ENCODE measurements at places on chromosomes 11 and 22. TPM values are rescaled to one million over a fixed set of nuclear protein-coding genes. Genes with fewer than 3 reads are reported as not detected.

DNA sequence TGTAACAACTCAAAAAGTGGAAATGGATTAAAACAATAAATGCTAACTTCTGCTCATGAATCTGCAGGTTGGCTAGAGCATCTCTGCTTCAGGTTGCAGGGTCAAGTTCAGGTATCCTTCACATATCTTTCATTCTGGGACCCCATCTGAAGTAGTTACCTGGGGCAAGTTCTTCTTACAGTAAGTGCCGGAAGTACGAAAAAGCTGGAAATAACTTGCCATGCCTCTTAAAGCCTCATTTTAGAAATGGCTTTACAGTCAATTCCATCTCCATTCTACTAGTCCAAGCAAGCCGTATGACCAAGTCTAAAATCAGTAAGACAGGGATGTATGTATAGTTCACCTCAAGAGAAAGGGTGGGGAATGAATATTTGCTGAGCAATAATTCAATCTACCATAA is 93.7 kb downstream of the FCHSD2 start:
- H3K4me3 ChIP-seq, result no peak overlapping the region
- no peaks in the 10 kb centered on the region for H3K4me1 ChIP-seq
- no peak for DNase-seq
- no peaks in the 10 kb centered on the region for H3K36me3 ChIP-seq

Gene GGT1
- 20.1 TPM for total RNA-seq

- H3K4me1 ChIP-seq, result no peaks in the 10 kb centered on the region
- no peak overlapping the region for H3K27ac ChIP-seq
- H3K4me3 ChIP-seq, result no peak overlapping the region
- DNase-seq, result no peak
- peaks cover 6% of the 10 kb centered on the region for H3K27me3 ChIP-seq
- H3K36me3 ChIP-seq, result no peaks in the 10 kb centered on the region
These were observed 182.0 kb downstream of the CHST1 start for GRCh38 chr11:45483416-45483815.

DNA sequence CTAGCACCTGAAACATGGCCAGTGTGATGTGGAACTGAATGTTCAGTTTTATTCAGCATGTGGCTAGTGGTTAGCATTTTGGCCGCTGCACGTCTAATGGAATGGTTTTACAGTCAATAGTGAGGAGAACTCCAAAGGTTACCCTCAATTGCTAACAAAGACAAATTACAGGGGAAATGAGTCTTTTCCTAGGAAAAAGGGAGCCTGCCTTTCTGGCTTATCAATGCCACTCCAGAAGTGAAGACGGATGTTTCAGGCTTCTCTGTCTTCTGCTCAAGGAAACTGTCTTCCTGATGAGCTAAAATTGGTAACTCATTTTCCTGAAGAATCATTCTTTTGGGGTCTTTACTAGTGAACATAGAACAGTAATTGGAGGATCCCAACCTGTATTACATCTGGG is 84.3 kb upstream of the CRTAM start:
- no peaks in the 10 kb centered on the region for H3K36me3 ChIP-seq
- H3K4me1 ChIP-seq, result peaks cover 46% of the 10 kb centered on the region
- H3K4me3 ChIP-seq, result no peak overlapping the region
- no peaks in the 10 kb centered on the region for H3K27me3 ChIP-seq
- DNase-seq, result no peak
- H3K27ac ChIP-seq, result no peak overlapping the region

- H3K4me3 ChIP-seq, result no peak overlapping the region
- DNase-seq, result no peak
- H3K27ac ChIP-seq, result no peak overlapping the region
These were observed 71.8 kb downstream of the PIWIL4 start for GRCh38 chr11:94638902-94639373.

GRCh38 chr22:45336971-45337431 is 27.3 kb downstream of the FAM118A start:
- H3K27me3 ChIP-seq, result no peaks in the 10 kb centered on the region
- peaks cover 85% of the 10 kb centered on the region for H3K36me3 ChIP-seq
- peaks cover 23% of the 10 kb centered on the region for H3K4me1 ChIP-seq
- no peak for DNase-seq
- H3K4me3 ChIP-seq, result no peak overlapping the region

GRCh38 chr11:43941257-43941994 is 1.0 kb upstream of the C11orf96 start:
- DNase-seq, result no peak
- H3K36me3 ChIP-seq, result no peaks in the 10 kb centered on the region
- H3K4me1 ChIP-seq, result peaks cover 22% of the 10 kb centered on the region
- peak overlapping the region; percentile 41 for H3K4me3 ChIP-seq
- peaks cover 40% of the 10 kb centered on the region for H3K27me3 ChIP-seq

GRCh38 chr11:92758241-92758780 is 211.1 kb upstream of the MTNR1B start:
- H3K4me1 ChIP-seq, result no peaks in the 10 kb centered on the region
- H3K27ac ChIP-seq, result no peak overlapping the region
- H3K36me3 ChIP-seq, result no peaks in the 10 kb centered on the region
- H3K27me3 ChIP-seq, result no peaks in the 10 kb centered on the region

Gene YPEL4
- total RNA-seq, result 5.6 TPM

- H3K4me1 ChIP-seq, result peaks cover 26% of the 10 kb centered on the region
- peaks cover 21% of the 10 kb centered on the region for H3K36me3 ChIP-seq
- H3K4me3 ChIP-seq, result peak overlapping the region; percentile 79
- peak overlapping the region; percentile 74 for H3K27ac ChIP-seq
These were observed 761 bp downstream of the HMBS start for GRCh38 chr11:119085437-119085847.

Gene GLB1L2
- total RNA-seq, result 0.63 TPM

DNA sequence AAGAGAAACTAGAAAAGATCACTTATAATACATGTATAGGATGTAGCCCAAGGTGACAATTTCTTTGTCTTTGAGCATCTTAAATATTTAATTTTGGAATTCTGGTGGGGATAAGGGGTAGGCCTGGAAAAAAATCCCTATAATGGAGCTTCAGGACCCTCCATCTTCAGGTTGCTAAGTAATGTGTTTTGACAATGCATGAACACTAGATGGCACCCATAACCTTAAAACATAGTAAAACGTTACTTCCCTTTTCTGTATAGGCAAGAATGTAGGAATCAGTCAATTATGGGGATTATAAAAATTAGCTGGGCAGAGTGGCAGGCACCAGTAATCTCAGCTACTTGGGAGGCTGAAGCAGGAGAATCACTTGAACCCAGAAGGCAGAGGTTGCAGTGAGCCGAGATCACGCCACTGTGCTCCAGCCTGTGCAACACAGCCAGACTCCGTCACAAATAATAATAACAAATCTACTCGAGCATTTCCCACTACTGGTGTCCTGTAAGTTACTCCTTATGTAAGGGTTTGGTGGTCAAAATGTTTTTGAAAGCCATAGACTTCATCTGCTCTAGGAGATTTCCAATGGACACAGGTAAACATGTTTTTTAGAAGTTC is 541.9 kb upstream of the CCDC90B start:
- no peak overlapping the region for H3K4me3 ChIP-seq
- H3K4me1 ChIP-seq, result no peaks in the 10 kb centered on the region
- no peak overlapping the region for H3K27ac ChIP-seq
- H3K27me3 ChIP-seq, result no peaks in the 10 kb centered on the region

GRCh38 chr22:35733036-35733435 is 15.4 kb downstream of the APOL5 start:
- no peak for DNase-seq
- H3K27ac ChIP-seq, result no peak overlapping the region
- H3K27me3 ChIP-seq, result no peaks in the 10 kb centered on the region
- H3K4me3 ChIP-seq, result no peak overlapping the region
- no peaks in the 10 kb centered on the region for H3K36me3 ChIP-seq
- H3K4me1 ChIP-seq, result no peaks in the 10 kb centered on the region

- no peak overlapping the region for H3K27ac ChIP-seq
- no peak overlapping the region for H3K4me3 ChIP-seq
- H3K4me1 ChIP-seq, result peaks cover 33% of the 10 kb centered on the region
- DNase-seq, result peak; percentile 73
- peaks cover 4% of the 10 kb centered on the region for H3K36me3 ChIP-seq
These were observed 472 bp downstream of the APOA5 start for GRCh38 chr11:116791002-116791812.

DNA sequence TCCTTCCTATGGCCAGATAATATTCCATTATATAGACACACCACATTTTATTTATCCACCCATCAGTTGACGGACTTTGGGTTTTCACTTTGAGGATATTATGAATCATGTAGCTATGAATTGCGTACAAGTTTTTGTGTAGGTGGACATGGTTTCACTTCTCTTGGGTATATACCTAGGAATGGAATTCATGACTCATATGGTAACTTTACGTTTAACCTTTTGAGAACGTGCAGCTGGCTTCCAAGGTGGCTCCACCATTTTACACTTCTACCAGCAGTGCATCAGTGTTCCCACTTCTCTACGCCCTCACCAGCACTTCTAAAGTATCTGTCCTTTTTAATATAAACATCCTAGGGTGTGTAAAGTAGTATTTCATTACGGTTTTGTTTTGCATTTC is 112.0 kb downstream of the PLEKHA7 start:
- DNase-seq, result no peak
- H3K36me3 ChIP-seq, result no peaks in the 10 kb centered on the region
- H3K27ac ChIP-seq, result no peak overlapping the region
- no peaks in the 10 kb centered on the region for H3K27me3 ChIP-seq
- H3K4me3 ChIP-seq, result no peak overlapping the region

DNA sequence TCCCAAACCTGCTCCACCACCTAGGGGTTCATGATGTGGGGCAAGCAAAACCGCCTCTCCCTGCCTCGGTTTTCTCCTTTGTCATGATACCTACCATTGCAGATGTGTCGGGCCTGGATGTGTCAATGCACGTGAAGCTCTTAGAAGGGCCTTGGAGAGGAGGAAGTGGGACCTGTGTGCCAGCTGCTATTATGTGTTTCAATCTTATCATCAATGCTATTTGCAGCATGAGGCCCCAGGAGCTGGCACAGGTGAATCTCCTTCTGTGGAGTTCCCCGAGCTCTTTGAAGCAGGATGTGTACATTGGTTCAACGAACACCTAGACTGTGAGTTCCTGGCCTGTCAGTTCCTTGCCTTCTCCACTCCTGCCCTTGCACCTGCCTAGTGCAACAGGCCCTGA is 331.6 kb downstream of the CTTN start:
- no peaks in the 10 kb centered on the region for H3K27me3 ChIP-seq
- no peaks in the 10 kb centered on the region for H3K36me3 ChIP-seq
- H3K4me1 ChIP-seq, result no peaks in the 10 kb centered on the region
- no peak overlapping the region for H3K27ac ChIP-seq
- no peak overlapping the region for H3K4me3 ChIP-seq

Data from CD4-positive, alpha-beta T cell (primary cell).